ENCODE measurements at places on chromosomes 1 and 21.

DNA sequence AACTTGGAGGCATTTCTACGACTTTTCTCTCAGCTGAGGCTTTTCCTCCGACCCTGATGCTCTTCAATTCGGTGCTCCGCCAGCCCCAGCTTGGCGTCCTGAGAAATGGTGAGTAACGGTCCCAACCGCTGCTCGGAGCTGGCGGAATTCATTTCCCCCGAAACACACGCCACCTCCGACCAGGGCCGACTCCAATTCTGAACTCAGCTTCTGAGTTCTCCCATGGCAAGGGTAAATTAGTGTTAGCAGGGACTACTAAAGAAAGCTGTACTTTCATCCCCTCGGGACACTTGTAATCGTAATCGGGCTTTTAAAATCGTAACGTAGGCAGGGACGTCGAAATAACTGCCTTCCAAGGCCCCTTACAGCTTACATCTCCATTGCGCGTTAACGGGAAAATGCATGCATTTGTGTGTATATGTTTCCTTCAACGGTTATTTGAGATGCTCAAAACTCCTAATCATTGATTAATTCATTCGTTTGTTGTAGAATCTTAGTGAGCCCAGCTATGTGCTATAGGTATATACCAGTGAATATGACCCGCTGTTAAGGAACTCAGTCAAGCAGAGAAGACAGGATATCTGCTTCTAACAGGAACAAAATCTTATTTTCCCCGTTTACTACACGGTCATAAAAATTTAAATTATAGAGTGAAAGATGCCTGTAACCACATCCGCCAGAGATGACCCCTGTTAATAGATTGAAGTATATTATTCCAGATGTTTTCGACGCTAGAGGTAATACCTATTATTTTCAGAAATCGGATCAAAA is 472 bp downstream of the DTL start:
- no peak for DNase-seq

DNA sequence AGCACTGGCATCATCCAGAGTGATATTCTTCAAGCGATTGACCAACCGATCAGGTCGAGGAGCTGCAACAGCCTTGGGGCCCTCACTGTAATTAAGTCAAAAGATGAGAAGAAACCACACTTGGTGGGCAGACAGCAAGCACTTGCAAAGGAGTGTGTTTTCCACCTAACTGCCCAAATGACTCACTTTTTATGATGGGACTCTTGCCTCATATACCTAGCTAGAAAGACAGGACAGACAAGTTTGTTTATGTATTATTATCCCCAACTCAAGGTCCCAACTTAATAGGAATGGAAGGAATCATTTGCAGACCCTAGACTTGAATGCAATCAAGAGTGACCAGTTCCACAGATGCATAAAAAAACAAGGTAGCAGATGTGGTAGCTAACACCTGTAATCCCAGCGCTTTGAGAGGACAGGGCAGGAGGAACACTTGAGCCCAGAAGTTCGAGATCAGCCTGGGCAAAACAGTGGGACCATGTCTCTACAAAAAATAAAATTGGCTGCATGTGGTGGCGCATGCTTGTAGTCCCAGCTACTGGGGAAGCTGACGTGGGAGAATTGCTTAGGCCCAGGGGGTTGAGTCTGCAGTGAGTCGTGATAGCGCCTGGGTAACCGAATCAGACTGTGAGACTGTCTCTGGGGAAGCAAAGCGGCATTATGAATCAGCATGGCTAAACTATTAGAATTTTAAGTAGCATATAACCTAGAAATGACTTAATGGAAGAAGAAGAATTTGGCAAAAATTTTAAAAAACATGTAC is 2.3 kb upstream of the NRAS start:
- DNase-seq = no peak

- no peak for DNase-seq
Observed at GRCh38 chr1:59690171-59690930, 124.4 kb upstream of the HOOK1 start.

DNA sequence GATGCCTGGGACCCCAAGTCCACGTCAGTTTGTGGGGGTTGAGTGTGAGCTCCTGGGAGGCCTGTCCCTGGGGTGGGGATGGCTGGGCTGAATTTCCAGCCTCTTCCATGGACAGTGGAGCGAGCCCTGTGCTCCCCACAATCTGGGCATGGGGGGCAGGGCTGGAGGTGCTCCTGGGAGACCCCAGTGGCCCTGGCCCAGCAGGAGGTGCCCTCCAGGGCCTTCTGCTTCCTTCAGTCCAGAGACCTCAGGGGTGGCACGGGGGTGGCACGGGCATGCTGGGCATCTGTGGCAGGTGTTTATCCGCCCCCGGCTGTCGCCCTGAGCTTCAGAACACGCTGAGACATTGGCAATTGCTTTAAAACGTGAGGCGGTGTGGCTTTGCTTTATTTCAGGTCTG is 40.9 kb downstream of the MORN1 start:
- DNase-seq = no peak

GRCh38 chr21:31161157-31161556 is 122.9 kb upstream of the KRTAP19-8 start:
- no peak for DNase-seq

DNA sequence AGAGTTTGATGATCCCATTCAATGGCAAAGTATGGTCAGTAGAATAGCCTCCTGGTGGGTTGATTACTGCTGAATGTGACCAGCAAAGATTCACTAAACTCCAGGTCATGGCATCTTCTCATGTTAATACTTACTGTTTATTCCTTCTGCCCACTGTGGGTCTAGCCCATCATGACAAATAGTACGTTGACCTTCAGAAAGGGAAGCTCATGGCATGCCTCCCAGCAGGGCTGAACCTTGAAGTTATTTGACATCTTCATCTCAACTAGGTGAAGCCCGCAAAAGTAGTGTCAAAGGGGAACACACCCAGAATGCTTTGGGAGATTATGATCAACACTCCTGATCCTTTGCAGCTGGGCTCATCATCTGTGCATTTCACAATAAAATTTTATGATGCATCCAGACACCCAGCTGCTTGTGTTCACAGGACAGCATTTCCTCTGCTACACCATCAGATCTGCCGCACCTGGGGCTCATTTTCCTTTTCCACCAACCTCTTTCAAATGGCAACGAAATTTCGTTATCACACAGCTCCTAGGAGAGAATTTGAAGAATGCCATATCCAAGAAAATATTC is 49.6 kb downstream of the HLX start:
- no peak for DNase-seq

DNA sequence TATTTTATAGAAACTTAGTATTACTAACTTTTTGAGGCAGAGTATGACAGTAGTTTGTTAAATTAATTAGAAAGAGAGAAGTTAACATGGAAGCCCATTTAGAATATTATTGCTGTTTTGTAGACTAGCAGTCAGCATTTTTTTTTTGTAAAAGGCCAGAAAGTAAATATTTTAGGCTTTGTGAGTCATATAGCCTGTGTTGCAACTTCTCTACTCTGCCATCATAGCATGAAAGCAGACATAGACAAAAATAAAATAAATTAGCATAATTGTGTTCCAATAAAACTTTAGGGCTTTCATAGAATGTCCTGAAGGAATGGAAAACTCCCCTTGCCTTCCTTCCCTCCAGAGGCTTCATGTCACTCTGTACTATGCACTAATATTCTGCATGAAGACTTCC is 12.3 kb upstream of the RGS4 start:
- no peak for DNase-seq

DNA sequence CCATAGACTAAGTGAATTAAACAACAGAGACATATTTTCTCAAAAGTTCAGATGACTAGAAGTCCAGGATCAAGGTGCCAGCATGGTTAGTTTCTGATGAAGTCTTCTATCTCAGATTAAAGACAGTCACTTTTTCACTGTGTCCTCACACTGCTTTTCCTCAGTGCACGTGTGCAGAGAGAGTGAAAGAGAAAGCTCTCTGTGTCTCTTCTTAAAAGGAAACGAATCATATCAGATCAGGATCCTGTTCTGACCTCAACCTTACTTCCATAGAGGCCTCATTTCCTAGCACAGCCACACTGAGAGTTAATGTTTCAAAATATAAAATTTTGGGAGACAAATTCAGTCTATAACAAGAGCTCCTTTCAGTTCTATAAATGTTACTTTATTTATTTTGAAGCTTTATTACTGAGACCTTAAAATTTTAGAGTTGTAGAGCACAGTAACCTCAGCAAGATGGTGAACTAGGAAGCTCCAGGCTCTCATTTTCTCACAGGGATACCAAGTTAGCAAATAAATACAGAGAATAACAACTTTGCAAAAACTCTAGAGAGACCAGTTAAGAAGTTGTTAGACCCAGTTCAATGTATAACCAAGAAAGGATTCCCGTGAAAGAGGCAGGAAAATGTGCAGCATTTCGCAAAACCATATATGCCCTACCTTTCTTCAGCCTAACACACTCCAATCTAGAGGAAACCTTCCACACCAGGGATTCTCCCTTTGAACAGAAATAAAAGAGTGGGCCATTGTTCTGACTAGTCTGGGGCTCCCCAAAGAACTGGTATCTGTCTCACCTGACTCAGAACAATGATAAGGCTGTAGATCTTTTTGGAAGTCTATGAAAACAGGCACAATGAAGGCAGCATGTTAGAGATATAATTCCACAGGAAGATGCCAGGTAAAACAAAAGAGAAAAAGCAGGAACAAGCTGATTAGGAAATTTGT is 372.2 kb downstream of the MRPL39 start:
- no peak for DNase-seq

DNA sequence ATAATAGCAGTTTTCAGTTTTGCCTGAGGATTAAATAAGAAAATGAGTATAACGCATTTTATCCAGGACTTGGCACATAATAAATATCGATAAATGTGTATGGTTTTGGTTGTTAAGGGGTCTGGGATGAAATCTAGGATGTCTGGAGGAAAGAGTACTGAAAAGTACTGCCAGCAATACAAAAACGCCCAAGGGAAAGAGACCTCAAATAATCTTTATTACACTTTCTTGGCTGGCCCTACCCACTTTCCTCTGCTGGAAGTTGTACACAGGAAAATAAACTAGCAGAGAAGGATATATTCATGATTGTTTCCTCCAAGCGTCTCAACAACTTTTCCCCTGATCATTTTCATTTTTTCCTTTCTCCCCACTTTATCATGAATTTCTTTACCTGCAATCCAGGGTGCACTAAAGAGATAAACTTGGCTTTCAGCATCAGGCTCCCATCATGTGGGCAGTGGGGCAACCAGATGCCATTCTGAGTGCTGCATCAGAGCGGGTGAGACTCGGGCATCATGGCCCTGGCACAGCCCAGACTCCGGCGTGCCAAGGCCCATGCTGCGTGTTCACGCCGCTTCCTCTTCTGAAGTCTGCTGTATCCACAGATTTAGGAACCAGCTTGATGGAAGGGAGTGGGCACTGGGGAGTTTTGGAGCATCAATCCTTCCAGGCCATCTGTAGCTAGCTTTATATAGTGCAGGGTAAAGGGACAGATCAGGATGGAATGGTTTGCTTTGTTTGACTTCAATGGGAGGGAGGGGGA is 35.8 kb upstream of the PLXNA2 start:
- DNase-seq = no peak

DNA sequence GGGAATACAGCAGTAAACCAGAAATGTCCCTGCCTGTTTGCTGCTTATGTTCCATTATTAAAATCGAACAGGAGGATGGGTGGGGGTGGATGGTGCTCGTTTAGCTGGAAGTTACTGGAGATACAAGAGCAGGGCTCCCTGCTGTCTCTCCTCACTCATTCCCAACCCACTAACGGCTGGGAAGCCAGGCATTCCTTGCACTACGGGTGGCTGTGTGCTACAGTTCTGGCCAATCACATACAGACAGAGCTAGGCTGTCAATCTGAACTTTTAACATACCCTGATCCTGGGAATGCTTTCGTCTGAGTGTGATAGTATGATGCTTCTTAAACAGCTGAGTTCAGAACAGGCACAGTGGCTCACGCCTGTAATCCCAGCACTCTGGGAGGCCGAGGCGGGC is 7.0 kb downstream of the SIPA1L2 start:
- peak; percentile 64 for DNase-seq

- DNase-seq = no peak
Observed at GRCh38 chr1:9909234-9910046, 629 bp downstream of the CTNNBIP1 start.

DNA sequence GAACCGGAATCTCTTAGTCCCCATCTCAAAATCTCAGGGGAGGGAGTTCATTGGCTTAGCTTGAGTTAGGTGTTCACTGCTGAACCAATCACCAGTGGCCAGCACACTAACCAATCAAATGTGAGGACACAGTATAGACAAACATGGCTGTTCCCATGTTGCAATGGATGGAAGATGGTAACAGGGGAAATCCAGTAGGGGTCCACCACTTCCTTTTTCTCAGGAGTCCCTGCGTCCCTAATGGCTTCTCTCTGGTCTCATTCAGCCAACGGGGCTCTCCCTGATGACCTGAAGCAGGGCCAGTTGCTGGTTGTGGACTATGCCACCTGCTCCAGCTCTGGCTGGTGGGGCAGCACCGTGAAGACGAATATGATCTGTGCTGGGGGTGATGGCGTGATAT is 9.7 kb downstream of the CELA2B start:
- DNase-seq = no peak

DNA sequence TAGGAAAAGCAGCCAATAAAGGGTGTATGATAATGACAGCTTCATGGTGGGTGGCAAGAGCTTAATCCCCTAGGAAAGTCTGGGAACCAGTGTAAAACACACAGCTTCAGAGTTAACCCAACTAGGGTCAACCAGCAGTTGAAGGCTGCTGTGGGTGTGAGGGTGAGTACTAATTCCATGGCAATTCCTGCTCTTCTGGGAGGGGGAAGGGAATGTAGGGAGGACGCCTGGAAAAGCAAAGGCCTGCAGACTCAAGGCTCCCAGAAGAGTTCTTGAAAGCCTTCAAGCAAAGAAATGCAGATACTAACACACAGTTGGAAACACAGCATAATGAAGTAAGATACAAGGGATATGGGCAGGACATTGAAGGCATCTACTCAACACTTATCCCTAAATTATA is 28.1 kb downstream of the TTLL7 start:
- no peak for DNase-seq

- no peak for DNase-seq
Observed at GRCh38 chr1:27970401-27970800, 10.6 kb downstream of the XKR8 start.

DNA sequence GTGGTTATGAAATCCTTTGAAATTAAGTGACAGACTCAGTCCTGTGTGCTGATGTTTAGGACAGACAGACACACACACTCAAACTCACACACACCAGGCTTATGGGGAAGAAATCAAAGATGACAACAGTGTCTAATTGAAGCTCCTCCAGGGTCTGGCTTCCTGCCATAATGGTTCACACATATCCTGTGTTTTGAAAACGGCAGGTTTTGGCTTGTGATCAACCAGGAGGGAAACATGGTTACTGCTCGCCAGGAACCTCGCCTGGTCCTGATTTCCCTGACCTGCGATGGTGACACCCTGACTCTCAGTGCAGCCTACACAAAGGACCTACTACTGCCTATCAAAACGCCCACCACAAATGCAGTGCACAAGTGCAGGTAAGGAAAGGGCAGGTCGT is 4.6 kb downstream of the MTARC1 start:
- DNase-seq = no peak

GRCh38 chr1:25725482-25725881 is 74.5 kb upstream of the SELENON start:
- no peak for DNase-seq

- no peak for DNase-seq
Observed at GRCh38 chr1:208866386-208866955, 622.3 kb upstream of the PLXNA2 start.

GRCh38 chr1:147800804-147801203 is 40.4 kb upstream of the GJA5 start:
- DNase-seq = no peak
